CD4-positive, alpha-beta T cell treated with Interleukin-4 for 4 hours (primary cell): ENCODE measurements at places on chromosomes 1 and 21.

GRCh38 chr1:39657923-39658485 lies 13.9 kb downstream of the NT5C1A start:
- DNase-seq: peak; percentile 56

GRCh38 chr1:115640384-115640783 lies 1.4 kb upstream of the VANGL1 start:
- DNase-seq: no peak

GRCh38 chr1:202015662-202015937 lies 5.2 kb downstream of the ELF3 start:
- no peak for DNase-seq

- DNase-seq: no peak
These were observed 824 bp upstream of the KRTAP21-3 start for GRCh38 chr21:30719401-30719800.

- no peak for DNase-seq
These were observed 12.2 kb downstream of the ZNF697 start for GRCh38 chr1:119635811-119636390.

- peak; percentile 39 for DNase-seq
These were observed 69.6 kb downstream of the PIK3R3 start for GRCh38 chr1:46062651-46063319.

GRCh38 chr1:186306533-186306932 lies 68.5 kb downstream of the TPR start:
- DNase-seq: no peak

GRCh38 chr21:32994305-32994704 lies 31.4 kb upstream of the OLIG2 start:
- DNase-seq: no peak

GRCh38 chr1:79353224-79353623 lies 346.7 kb upstream of the ADGRL4 start:
- no peak for DNase-seq

- no peak for DNase-seq
These were observed 41.2 kb upstream of the NRDC start for GRCh38 chr1:51919684-51920083.

GRCh38 chr21:45636459-45636858 lies 7.1 kb upstream of the PCBP3 start:
- DNase-seq: no peak

DNA sequence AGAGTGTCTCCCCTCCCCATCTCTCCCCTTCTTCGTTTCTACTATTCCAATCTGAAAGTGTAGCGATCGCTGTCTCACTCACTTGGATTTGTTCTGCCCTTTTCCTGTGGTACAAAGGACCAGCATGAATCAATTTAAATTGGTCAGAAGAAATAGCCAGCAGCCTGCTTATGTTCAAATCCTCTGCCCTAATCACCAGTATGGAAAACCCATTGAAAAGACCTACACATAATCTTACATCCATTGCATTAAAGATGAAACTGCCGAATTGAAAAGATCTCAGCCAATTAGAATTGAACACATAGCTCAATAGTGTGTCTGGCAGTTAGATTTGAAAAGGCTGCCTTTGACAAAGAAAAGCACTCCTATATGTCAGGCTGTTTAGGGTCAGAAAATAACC lies 122.6 kb downstream of the TNNI3K start:
- no peak for DNase-seq

DNA sequence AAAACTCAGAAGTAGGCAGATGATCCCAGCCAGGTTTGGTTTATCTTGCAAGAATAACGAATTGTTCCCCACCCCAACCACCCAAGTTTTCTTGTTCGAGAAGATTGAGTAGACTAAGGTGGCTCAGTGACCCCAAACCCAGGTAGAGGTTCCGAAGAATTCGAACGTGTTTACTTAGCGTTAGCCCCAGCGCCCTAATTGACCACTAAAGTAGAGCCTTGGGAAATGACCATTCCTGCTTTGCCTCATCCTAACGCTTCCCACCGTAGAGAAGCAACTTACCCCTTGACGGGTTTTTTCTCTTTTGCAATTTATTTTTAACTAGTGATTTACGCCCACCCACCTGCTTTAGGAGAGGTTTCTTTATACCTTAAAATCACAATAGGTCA lies 870 bp downstream of the FBXO28 start:
- no peak for DNase-seq

- no peak for DNase-seq
These were observed 42.9 kb downstream of the TNNT2 start for GRCh38 chr1:201334325-201335173.

DNA sequence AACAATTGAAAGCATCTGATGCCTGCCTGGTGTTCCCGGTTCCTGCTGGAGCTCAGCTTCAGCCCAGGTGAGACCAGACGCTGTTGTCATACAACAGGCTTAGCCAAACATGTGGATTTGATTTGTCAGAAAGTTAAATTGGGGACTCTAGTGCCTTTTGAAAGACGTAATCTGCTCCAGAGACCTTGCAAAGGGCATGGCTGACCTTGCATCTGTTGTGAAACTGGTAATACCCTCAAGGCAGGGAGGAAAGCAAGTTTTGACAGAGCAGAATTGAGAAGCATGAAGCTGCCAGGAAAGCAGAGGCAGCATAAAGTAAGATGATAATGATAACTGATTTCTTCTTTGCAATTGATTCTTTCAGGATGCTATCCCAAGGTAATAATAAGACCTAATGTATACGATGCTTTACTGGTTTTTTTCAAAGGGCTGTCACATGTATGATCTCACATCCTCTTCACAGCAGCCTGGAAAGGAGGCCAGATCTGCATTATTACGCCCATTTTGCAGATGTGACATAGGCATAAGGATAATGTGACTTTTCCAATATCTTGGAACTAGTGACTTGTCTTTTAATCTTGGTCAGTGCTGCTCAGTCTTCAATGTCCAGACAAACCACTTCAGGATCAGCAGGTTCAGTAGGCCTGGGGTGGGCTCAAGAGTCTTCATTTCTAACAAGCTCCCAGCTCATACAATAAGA lies 24.7 kb upstream of the CNN3 start:
- no peak for DNase-seq

- DNase-seq: no peak
These were observed 293.3 kb downstream of the SDCCAG8 start for GRCh38 chr1:243549108-243549507.

- DNase-seq: no peak
These were observed 80.1 kb downstream of the SPATA6 start for GRCh38 chr1:48391926-48392325.

- DNase-seq: no peak
These were observed 29.0 kb downstream of the DHCR24 start for GRCh38 chr1:54857746-54858561.
